Panc1 (cell line): ENCODE measurements at places on chromosomes 1 and 21.

GRCh38 chr1:162353078-162353477 lies 23.6 kb downstream of the SPATA46 start:
- no peak for DNase-seq

DNA sequence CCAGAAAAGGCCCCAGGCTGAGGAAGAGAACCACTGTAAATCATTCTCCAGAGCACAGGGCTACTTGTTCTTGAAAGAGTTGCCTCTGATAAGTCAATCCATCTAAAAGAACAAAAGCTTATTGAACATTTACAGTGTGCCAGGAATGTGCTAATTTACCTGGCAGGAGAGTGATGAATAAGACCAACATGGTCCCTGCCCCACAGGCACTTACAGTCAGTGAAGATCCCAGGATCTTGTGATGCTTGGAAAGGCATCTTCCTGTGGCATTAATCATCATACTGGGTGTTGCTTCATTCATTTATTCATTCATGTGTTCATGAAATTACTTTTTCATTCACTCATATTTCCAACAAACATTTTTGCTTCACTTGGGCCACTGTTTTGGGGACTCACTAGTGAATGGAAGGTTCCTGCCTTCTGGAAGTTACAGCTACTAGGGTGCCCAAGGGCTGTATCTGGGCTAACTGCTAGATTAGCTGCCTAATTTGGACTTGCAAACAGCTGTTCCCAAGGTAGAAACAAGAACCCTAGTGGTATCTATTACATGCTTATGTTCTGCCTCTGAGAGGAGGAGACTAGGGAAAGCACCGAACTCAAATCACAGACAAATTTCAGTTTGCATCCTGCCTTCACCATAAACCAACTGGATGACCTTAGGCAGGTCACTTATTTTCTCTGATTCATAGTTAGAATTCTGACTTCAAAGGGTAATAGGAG lies 133.5 kb downstream of the CLIC6 start:
- no peak for DNase-seq

- no peak for DNase-seq
These were observed 48.5 kb downstream of the CAMTA1 start for GRCh38 chr1:6833804-6834203.

DNA sequence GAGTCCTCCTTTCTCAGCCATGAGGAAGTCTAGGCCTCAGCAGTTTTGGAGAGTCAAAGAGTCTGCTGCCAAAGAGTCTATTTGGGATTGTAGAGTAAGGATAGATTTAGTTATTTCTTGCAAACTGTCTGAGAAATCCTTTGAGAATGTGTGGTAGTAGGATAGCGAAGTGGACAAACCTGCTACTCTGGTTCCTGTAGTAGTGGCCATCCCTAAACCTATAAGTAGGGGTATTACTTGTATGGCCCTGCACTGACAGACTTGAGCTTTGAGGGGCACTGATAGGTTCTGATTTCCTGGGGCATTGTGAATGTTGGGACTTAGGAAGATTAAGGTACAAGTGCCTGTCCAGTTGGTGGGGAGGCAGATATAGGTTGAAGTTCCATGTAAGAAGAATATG lies 115.9 kb upstream of the SGIP1 start:
- no peak for DNase-seq

DNA sequence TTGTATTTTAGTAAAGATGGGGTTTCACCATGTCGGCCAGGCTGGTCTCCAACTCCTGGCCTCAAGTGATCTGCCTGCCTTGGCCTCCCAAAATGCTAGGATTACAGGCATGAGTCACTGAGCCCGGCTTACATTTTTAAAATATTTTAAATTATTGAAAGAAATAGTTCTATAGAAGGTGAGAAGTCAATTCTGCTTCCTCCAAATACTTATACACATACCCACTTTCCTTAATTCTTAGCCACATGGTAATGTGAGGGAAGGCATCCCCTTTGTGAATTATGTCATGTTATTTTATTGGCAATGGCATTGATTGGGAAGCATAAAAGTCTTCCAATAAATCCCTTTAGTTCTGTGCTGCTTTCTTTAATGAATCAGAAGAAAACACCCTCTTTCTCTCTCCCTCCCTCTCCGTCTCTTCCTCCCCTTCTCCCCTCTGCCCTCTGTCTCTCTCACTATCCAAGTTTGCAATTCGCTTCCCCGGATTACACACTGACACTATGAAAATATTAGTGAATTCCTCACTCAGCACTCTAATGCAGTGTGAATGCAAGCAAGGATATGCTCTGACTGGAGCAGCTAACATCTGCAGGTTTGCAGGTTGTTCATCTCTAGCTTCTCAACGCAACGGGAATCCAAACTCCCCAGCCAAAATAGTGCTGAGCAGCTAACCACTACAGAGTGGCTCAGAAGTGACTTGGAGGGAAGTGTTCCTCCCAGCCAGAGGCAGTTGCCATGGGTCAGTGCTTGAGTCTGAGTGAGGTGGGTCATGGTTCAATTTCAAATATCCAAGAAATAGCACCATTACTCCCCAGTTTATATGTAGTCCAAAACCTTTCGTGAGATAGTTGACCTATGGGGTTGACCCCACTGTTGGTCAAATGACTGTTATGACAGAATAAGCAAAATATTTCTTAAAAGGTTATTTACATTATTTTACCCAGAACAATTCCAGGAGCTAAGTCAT lies 77.8 kb upstream of the CD55 start:
- no peak for DNase-seq

- no peak for DNase-seq
These were observed 358.9 kb downstream of the RPS6KC1 start for GRCh38 chr1:213409971-213410370.

DNA sequence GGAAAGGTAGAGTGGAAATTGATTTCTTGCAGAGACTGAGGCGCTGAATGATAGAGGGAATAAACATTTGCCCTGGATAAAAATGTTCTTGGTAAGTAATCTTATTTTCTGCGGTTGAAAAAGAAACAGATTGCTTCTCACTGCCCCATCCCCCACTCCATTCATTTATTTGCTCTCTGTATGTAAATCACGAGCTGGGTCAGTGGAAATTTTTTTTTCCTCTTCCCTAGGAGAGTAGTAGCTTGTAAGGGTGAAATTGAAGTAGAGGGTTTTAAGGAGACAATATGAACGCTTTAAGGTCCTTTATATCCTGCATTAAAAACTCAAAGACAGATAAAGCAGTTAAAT lies 1.4 kb upstream of the BRINP3 start:
- DNase-seq = no peak

GRCh38 chr1:145782272-145783099 lies 41.4 kb downstream of the RNF115 start:
- peak; percentile 94 for DNase-seq

DNA sequence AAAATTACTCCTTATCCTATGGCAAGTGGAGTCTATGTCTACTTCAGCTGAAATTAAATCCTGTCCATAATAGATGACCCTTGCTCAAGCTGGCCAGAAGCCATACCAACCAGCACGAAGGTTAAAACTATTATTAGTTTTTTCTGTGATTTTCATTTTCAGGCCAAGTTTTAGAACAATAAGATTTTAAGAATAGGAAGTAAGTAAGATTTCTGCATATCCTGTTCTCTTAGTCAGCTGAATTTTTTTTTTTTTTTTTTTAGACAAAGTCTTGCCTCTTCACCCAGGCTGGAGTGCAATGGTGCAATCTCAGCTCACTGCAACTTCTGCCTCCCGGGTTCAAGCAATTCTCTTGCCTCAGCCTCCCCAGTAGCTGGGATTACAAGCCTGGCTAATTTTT lies 6.1 kb upstream of the RBP7 start:
- DNase-seq = no peak

DNA sequence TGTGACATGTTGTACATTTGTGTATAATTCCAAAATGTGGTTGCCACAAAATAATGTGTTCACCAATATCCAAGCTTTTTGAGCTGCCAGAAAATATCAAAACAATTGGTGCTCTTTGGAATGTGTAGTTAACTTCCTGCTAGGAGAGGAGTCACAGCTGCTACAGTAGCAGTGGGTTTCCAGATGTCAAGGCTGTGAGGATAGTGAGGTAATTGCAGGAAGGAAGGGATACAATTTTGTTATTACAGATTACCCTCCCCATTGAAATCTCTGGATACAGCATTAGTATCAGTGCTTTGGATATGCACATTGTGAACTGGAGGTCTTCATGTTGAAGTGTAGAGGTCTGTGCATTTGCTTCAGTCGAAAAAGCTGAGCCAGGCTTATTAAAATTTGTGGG lies 253.2 kb downstream of the PTPRC start:
- DNase-seq = no peak
